ENCODE measurements at places on chromosomes 6 and 20.

GRCh38 chr6:166838987-166839386 lies 117.4 kb downstream of the RNASET2 start:
- DNase-seq, result no peak

- DNase-seq, result no peak
Observed at GRCh38 chr6:166813461-166813860, 142.9 kb downstream of the RNASET2 start.

DNA sequence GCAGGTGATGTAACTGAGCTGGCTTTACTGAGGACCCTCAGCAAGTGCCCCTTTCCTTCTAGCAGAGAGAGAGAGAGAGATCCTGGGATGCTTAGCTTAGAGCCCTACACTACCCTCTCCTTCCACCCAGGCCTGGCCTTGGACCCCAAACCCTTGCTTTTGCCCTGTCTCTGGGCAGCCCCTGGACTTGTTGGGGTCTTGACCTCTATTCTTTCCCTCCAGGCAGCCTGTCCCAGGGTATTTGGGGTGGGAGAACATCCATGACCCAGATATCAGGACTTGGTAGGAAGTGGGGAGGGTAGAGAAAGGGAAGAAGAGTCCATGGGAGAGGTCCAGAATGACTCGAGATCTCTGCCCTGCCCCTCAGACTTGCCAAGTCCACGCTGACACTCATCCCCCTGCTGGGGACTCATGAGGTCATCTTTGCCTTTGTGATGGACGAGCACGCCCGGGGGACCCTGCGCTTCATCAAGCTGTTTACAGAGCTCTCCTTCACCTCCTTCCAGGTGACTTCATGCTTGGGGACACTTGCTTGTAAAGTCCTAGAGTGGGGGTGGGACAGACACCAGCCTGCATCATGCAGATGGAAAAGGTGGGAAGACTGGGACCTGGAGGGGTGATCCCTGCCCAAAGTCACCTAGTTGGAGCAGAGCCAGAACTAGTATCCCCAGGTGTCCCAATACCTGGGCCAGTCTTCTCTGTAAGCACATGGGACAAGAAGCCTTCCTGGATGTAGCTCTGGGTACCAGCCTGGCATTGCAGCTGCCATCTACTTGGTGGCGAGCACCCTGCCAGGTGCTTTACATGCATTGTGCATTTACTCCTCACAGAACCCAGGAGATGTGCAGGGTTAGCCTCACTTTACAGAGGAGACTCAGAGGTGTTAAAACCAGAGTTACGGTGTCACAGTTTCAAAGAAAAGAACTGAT lies 30.9 kb downstream of the GLP1R start:
- no peak for DNase-seq

DNA sequence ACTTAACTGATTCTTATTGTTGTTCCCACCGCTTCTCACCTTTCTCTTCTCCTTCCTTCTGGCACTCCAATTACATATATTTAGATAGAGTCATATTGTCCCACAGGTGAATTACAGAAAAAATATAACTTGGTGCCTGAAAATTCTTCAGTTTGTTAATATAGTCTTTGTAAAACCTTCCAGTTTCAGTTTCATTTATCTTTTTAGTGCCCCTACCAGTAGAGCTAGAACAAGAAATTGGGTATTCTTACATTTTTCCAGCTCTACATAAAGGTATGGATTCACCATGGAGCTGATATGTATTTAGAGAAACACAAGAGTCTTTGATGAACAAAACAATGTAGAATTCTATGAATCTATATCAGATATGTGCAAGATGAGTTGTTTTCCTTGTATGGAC lies 10.7 kb downstream of the MANEA start:
- no peak for DNase-seq

DNA sequence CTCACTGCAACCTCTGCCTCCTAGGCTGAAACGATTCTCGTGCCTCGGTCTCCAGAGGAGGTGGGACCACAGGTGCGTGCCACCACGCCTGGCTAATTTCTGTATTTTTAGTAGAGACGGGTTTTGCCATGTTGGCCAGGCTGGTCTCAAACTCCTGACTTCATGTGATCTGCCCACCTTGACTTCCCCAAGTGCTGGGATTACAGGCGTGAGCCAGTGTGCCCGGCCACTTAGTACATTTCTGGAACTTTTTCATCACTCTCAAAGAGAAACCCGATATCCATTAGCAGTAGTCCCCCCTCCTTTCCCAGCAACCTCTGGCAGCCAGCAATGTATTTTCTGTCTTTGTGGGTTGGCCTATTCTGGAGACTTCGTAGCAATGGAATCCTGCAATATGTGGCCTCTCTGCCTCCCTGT lies 109.8 kb downstream of the JARID2 start:
- no peak for DNase-seq

GRCh38 chr6:74554041-74554440 lies 651.8 kb downstream of the COL12A1 start:
- no peak for DNase-seq

- no peak for DNase-seq
Observed at GRCh38 chr6:17542243-17542642, 57.9 kb upstream of the FAM8A1 start.

DNA sequence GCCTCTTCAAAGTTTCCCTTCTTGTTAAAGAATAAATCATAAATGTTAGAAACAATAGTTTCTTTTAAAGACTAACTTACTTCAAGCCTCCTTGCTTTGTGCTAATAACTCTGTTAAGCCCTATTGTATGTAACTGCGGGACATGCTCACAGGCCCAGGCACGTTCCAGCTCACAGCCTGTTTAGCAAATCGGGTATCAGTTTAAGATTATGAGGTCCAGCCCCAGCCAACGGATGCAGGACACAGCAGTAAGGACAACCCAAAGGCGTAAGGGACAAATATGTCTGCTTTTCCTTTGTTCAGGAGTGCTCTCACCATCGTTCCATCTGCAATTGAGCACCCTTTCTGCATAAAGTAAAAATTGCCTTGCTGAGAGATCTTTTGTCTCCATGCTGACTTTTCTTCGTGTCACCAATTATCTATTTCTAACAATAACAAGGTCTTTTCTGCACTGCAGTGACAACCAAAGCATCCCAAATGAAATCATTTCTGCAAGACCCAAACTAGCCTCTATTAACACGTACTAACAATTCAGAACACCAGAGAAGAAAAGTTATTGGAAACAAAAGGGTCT lies 1.4 kb downstream of the C6orf52 start:
- DNase-seq, result no peak

- no peak for DNase-seq
Observed at GRCh38 chr6:44921798-44922197, 406.3 kb upstream of the RUNX2 start.

DNA sequence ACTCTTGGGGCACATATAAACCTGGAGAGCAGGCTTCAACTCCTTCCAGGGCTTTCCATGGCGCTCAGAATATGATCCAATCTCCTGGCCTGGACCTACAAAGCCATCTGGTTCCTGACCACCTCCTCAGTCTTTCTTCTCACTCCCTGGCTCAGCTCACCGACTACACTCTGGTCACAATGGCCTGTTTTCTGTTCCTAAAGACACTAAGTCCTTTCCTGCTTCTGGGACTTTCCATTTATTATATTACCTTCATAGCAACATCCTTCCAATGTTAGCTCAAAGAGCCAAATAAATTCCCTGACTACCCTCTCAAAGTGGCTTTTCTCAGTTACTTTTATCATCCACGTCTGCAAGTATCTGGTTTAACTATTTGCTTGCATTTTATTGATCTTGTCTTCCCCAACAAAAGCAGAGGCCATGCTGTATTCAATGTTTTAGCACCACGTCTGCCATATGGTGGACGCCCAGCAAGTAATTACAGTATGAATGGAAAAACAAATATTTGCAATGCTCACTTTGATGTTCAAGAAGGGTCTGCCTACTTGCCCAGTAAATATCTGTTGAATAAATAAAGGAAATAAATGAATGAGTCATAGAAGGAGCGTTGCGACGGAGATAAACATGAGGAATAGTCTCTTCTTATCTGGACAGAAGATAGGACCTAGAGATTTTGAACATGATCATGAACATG lies 328.4 kb downstream of the ESR1 start:
- DNase-seq, result no peak

- no peak for DNase-seq
Observed at GRCh38 chr6:130557481-130558112, 191.8 kb downstream of the TMEM200A start.

- no peak for DNase-seq
Observed at GRCh38 chr20:62539198-62540045, 63.6 kb upstream of the GATA5 start.

DNA sequence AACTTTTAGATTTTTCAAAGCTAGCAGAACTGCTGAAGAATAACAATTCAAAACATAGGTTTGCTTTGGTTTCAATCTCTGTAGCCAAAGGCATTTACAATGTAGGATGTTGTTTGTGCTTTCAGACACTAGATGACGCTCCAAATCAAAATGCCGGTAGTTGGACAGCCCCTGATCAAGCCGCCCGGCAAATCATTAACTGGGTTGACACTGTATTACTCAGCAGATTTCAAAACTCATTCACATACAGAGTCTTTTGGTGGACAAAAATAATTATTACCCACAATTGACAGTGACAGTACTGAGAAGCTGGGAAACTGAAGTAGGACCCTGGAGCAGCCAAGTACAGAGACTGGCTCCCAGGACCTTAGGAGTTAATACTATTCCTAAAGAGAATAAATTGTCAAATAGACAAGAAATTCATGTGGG lies 21.3 kb upstream of the HFE start:
- peak; percentile 56 for DNase-seq

DNA sequence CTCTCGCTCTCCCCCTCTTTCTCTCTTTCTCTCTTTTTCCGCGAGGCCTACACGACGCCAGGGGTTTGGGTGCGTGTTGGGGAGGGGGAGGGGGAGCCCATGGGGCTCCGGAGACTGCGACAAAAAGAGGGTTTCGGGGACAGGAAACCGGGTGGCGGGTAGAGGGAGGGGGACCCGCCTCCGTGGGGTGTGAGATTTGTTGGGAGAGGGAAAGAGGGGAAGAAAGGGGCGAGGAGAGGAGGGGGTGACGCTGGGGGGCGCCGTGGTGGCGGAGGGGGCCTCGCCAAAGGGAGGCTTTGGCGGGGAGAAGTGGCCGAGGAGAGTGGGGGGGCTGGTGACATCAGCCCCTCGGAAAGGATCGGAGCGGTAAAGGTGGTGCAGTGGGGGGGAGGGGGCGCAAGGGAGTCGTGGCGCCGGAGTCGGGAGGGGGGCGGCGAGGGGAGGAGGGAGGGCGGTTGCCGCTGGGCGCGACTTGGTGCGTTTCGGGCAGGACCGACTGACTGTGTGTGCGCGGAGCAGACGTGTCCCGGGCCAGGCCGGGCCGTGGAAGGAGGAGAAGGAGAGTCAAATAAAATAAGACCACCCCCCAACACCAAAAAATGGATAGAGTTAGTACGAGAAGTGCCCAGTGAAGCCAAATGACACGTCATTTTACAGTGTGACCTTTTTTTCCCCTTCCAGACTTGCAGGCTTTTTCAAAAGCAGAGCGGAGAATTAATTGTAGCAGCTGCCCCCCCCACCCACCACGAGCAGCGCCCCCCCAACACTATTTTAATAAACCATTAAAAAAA lies 39.8 kb downstream of the GNAS start:
- no peak for DNase-seq

DNA sequence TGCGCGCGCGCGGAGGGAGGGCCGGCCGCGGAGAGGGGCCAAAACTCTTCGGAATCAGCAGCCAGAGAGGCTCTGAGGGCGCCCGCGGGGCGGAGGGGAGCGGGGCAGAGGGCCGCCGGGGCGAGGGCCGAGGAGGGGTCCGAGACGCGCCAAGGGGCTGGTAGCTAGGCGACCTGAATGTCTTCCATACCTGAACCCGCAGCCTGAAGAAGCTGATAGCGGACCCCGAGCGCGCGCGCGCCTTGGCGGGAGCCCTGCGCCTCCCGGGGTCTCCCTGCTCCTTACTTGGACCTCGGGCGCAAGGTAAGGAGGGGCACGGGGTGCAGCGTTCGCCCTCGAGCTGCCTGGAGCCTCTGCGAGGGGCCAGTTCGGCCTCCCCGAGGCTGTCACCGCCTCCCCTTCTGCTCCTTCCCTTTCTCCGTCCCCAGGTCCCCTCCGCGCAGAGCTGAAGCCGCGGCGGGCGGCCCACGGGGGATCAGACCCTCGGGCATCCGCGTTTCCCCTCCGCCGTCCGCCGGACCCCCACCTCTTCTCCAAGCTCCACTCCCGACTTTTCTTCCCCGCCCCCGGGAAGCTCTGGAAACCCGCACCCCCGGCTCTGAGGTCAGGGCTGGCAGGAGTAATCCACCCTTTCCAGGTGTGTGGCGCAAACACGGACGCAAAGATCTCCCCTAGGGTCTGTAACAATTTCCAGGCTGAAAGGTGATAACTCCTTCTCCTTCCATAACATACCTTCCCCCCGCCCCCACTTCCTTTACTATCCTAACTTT lies 13.1 kb upstream of the DEK start:
- DNase-seq, result no peak

DNA sequence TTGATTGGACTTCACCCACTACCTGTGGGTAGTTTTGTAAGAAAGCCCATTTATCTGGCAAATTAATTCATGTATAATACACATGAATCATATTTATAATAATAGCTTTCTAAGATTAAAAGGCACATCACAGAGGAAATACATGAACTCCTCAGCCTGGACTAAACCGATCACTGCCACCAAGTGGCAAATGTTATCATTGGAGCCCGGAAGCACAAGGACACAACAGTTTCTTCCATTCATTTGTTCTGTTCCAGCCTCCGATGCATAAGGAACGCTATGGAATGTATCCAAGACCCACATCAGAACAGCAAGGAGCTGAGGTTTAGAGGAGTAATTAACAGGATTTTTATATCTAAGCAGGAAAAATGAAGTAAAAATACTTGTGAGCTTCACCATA lies 13.9 kb upstream of the IPCEF1 start:
- no peak for DNase-seq

DNA sequence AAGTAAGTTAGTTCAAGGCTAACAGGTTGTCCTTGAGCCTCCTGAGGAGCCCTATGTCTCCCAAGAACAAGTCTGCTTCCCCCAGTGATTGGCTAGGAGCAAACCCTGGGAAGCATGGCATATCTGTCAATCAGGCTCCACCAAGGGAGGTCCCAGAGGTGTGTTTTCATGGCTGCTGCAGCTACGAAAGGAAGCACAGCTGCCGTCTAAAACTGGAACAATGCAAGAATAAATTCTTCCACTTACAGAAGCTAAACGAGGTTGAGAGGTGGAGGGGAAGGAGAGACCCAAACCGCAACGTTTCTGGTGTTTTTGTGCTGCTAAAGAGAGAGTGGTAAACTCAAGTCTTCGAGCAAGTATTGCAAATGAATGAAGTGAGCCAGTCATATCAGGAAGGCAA lies 4.9 kb upstream of the PTGIS start:
- no peak for DNase-seq

DNA sequence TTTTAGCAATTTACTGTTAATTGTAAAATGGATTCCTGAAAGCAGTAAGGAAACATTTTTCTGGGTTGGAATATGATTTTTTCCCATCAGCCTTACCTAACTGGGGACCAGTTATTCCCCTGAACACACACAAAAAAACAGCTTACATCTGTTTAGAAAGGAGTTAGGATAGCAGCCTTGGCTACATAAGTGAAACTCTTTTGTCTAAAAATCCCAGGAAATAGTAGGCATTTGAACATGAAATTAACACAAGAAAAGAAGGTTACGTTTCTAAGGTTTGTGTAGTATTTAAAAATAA lies 696.2 kb upstream of the MARCKS start:
- no peak for DNase-seq

GRCh38 chr20:50788045-50788991 lies 6.5 kb upstream of the BCAS4 start:
- peak; percentile 50 for DNase-seq

GRCh38 chr6:124057461-124057860 lies 253.8 kb downstream of the NKAIN2 start:
- DNase-seq, result no peak

- DNase-seq, result no peak
Observed at GRCh38 chr6:33273924-33274902, 2.3 kb downstream of the RPS18 start.
